ENCODE measurements at places on chromosomes 12 and 14.

- no peak for DNase-seq
Observed at GRCh38 chr12:75172611-75173010, 37.0 kb downstream of the KCNC2 start.

DNA sequence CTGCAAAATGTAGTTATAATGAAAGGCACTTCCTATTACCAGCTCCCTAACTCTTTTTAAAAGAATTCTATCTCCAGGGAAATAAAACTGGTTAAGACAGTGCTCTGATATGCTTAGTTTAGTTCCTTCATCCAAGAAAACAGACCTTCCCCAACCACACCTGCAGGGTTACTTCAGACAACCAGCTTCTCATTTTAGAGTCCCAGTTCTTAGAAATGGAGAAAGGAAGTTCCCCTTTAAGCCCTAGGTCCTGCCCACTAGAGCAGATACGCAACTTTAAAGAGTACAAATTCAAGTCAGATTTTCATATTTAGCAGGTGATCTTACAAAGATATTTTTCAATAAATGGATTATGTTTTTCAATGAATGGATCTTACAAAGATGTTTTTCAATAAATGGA is 4.4 kb upstream of the WSB2 start:
- no peak for DNase-seq

- DNase-seq = no peak
Observed at GRCh38 chr12:9872162-9872561, 3.0 kb upstream of the CLEC2B start.

- no peak for DNase-seq
Observed at GRCh38 chr12:7229741-7230140, 40.3 kb downstream of the PEX5 start.

- no peak for DNase-seq
Observed at GRCh38 chr14:50397390-50398188, 908 bp upstream of the CDKL1 start.

GRCh38 chr12:112170376-112170775 is 45.0 kb downstream of the TRAFD1 start:
- DNase-seq = no peak

DNA sequence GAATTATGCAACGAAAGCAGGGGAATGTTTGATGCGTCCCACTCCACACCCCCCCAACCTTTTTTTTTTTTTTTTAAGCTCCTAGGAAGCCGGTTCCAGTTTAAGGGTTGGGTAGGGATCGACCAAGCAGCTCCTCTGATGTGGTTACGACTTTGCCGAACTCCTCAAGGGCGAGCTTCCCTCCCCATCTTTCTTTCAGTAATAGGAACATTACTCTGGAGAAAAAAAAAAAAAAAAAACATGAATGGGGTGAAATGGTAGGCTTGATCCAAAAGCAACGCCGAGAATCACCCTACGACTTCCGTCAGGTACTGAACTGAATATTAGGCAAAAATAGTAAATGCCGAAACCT is 9.6 kb downstream of the BMP4 start:
- no peak for DNase-seq

- no peak for DNase-seq
Observed at GRCh38 chr14:68309616-68310015, 483.3 kb downstream of the ZFP36L1 start.

DNA sequence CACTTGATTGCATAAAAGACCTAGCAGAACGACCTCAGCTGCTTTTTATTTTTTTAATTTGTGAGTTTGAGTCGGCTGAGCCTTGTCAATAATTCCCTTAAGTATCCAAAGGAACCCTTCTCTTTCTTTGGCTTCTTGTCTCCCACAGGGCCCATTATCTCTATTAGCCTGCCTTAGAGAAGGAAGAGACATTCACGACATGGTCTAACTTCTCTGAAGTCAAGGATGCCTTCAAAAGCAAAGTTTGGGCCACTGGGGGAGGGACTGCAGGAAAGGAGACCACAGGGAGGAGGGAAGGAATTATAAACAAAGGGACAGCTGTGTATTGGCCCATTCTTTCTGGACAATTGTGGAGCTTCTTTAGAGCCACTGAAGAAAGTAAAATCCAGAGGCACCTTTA is 126.4 kb downstream of the BRMS1L start:
- DNase-seq = no peak

- DNase-seq = peak; percentile 59
Observed at GRCh38 chr14:90700933-90701776, 115.1 kb downstream of the TTC7B start.

- DNase-seq = no peak
Observed at GRCh38 chr14:68781161-68782021, 11.5 kb downstream of the ZFP36L1 start.

DNA sequence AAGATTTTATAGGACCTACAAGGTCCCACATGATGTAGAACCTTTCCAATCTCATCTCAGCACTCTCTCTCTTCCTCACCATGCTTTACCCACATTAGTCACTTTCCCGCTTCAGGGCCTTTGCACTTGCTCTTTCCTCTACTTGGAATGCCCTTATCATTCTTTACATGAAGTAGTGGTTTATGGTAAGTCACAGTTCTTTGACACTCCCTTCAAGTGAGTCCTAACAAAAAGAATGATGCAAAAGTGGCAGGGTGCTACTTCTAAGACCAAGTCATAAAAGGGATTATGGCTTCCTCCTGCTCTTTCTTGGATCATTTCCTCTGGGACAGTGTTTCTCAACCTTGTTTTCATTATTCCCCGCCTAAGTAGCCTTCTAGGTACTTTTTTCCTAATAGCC is 13.1 kb downstream of the TMBIM4 start:
- no peak for DNase-seq

DNA sequence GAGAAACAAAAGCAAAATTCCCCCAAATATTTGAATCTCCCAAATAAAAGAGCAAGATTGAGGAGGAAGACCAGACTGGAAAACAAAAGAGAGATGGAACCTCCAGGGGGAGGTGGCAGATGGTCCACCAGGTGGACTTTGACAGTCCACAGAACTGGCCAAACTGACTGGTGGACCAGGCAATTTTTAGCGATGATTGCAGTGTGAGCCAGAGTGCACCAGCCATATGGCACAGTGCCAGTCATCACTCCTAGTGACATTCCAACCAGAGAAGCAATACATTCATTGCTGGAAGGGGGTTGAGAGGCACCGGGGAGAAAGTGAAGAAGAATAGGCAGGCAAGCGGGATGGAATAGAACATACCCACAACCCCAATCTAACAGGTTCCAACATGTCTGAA is 182.9 kb downstream of the EXOC5 start:
- peak; percentile 90 for DNase-seq

DNA sequence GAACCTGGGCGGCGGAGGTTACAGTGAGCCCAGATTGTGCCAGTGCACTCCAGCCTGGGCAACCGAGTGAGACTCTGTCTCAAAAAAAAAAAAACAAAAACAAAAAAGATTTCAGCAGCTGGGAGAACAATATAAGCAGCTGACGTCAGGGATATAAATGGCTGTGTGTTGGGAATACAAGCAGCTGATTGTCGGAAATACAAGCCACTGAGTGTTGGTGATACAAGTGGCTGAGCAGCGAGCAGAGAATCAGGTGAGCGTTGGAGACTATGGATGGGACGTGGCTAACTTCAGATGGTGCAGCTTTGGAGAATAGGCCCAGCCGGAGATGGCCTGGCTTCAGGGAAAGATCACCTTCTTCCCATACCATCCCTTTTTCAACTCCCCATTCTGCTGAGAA is 32.0 kb downstream of the PSEN1 start:
- DNase-seq = no peak

- DNase-seq = no peak
Observed at GRCh38 chr12:123153906-123154305, 3.0 kb upstream of the PITPNM2 start.

DNA sequence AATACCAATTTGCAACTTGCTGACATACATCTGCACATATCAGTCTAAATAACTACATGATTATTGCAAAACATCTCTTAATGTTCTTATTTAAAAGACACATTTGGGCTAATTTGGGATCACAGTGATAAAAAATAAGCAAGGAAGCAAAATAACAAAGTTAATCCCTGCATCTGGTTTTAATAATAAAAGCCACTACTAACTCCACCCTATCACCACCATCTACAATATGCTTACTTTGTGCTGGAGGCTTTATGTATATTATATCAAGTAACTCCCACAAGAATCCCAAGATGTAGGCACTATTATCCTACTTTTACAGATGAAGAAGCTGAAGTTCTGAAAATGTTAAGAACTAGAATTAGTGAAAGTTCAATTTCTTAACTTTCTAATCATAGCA is 45.7 kb downstream of the TAOK3 start:
- DNase-seq = no peak

DNA sequence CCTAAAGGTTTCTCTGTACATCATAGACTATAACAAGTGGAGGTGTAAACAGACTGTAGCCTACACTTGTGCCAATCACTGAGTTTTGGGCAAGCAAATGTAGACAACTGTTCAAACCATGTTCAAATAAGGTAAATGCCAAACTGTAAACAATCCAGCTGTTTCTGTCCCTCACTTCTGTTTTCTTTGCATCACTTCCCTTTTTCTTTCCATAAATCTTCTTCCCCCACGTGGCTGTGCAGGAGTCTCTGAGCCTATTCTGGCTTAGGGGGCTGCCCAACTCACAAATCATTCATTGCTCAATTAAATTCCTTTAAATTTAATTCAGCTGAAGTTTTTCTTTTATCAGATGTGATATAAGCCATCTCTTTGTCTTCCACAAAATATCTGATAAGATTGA is 65.1 kb upstream of the CPM start:
- no peak for DNase-seq

- no peak for DNase-seq
Observed at GRCh38 chr14:99769799-99770198, 23.4 kb upstream of the EML1 start.

- no peak for DNase-seq
Observed at GRCh38 chr14:89425931-89426330, 8.9 kb upstream of the FOXN3 start.

DNA sequence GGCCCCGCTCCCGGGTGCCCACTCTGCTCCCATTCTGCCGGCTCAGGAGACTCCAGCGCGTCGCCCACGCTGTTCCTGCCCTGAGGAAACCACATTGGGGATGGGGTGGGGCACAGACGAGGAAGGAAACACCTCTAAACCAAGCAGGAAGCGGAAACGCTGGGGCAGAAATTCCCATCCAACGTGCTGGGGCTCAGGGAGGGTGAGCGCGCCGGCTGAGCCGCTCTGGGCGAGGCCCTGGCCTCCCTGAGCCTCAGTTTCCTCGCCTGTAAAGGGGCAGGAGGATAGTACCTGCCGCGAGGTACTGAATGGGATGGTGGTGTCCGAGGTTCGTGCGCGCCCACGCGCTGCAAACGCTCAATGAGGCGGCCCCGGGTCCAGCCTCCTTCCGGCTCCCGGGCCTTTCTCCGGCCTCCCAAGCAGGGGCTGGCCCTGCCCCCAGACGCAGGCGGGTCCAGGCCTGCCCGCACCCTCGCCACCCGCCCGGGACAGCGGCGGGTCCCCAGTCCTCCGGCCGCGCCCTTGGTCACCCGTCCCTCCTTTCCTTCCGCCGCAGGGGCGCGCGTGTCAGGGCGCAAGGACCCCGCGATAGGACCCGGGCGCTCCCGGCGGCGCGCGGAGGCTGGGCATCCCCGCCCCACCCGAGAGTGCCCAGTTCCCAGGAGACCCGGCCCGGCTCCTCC is 673 bp downstream of the BEGAIN start:
- DNase-seq = peak; percentile 24
